ENCODE measurements at places on chromosomes 13 and 19.
A peak's percentile ranks its signal among the peaks of the same experiment; 100 is the strongest.

DNA sequence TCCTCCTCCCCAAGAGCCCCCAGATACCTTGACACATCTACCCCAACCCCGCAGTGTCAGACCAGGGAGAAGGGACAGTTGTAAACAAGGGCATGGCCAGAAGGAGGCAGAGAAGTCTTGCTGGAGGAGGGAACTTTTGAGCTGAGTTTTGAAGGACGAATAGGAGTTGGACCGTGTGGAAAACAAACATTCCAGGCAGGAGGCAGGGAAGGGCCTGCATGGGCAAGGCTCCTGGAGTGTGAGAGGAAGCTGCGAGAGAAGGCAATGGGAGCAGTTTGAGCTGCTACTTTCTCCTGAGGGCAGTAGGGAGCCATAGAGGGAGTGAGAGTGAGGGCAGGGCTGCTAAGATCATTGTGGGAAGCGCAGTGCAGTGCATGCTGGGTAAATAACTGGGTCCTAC is 23.3 kb downstream of the IL12RB1 start:
- peak; percentile 50 for DNase-seq

DNA sequence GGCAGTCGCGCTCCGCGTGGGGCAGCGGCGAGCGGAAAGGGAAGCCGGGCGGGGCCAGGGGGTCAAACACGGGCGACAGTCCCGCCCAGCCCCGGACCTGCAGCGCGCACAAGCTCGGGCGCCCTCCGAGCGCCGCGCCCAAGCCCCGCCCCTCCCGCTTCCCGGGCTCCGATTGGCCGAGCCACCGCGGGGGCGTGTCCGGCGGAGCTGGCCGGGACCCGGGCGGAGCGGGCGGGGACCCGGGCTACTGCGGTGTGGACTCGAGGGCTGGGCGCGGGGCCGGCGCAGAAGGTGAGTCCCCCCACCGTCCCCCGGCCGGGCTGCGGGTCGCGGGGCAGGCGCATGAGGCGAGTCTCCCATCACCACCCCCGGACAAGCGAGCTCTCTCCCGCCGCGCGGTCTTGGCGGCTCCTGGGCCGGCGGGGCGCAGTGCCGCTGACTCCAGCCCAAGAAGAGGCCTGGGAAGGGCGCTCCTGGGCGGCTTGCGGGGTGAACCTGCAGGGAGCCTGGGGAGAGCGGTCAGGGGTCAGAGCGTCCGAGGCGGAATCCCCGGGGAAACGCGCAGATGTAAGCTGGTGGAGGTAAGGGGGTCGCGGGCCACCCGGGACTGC is at the start of gene PLEKHF1:
Gene PLEKHF1 (plus strand): TSS at position 247 of the 611 bp plus-strand sequence. CDS start 8,379 bp downstream, outside the sequence.
- peak; percentile 84 for DNase-seq

DNA sequence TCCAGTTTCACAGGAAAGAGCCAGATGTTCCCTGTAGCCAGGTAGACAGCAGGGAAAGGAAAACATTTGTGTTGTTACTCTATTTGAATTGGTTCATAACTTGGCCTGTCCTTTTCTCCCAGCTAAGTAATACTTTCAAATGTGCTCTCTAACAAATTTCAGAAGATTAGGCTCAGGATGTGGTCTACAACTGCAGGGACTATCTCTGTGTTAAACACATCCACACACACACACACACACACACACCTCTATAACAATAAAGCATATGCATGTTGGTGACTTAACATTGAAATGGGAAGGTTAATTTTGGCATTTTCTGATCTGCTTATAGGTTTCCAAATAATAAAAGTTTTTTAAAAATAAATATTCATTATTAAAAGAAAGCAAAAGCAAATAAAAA is 316.0 kb upstream of the ARGLU1 start:
- DNase-seq, result no peak

- no peak for DNase-seq
Observed at GRCh38 chr13:111153977-111154332, 38.8 kb downstream of the ARHGEF7 start.

DNA sequence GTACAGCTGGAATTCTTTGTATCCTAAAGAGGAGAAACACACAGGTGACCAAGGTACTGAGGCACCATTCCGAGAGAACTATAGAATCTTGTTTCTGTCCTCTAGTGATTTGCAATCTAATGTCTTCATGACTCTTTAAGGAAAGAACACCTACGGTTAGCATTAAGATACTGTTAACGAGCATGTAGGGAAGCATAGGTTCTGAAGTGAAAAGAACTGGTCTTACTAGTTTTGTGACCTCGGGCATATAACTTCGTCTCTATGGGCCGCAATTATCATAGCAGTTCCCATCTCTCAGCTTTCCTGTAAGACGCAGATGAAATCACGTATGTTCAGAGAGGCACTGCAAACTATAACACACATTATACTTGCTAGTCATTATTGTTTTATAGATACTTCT is 193.0 kb upstream of the NBEA start:
- DNase-seq, result no peak

- no peak for DNase-seq
Observed at GRCh38 chr19:48990400-48990799, 2.7 kb downstream of the GYS1 start.

DNA sequence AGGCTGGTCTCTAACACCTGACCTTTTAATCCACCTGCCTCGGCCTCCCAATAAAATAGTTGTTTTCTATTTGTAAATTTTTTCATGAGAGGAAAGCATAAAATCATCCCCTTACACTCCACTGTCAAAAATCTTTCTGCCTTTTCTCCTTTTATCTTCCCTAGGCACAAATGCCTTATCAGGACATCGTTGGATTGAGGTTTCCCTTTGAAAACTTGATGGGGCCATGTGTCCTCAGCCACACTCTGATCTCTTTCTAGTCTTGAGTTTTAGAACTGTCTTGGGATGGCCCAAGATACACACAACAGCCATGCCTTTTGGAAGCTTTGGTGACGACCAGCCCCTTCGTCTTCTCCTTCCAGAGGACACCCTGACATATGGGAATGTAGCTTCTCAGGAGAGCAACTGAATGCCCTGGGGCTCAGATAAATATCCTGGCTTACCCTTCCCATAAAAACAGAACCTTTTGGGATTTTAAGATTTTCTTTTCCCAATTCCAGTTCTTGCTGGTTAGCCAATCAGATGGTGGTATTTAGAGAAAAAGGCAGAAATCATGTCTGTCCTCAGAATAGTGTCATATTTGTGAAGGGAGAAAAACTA is 112.4 kb downstream of the ZNF429 start:
- DNase-seq, result no peak

DNA sequence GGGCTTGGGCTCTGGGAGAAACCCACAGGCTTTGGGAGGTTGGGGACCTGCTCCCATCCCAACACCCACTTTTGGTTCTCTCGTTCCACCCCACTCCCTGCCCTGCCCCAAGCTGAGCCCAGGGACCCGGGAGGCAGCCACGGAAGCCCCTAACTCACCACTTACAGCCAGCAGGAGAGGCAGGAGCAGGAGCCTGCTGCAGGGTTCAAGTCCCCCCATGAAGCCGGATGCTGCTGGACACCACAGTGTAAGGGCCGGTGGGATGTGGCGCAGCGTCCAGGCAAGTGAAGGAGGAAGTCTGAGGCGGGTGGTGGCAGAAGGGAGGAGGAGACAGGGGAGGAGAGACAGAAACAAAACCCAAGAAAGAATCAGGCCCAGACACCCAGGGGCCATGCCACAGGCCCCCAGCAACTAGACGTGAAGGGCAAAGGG is at the start of gene TYROBP:
Gene TYROBP (minus strand): TSS at position 286 of the 432 bp plus-strand sequence. CDS start 67 bp downstream, at position 219.
- no peak for DNase-seq

DNA sequence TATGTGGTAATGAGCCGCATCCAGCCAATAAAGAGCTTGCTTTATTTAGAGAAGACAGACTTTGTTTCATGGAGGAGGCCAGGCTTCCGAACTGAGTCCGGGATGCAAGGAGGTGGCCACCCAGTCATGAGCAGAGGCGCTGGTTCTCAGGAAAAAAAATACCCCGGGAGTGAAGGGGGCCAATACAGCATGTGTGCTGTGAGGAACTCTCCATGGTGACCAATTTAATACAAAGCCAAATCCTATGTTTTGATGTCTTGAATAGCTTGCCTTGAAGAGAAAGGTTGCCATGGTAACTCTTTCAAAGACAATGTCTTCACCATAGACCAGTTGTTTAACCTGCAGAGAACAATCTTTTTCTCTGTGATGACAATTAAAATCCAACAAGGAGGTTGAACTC is 43.4 kb upstream of the PDCD5 start:
- DNase-seq, result no peak

DNA sequence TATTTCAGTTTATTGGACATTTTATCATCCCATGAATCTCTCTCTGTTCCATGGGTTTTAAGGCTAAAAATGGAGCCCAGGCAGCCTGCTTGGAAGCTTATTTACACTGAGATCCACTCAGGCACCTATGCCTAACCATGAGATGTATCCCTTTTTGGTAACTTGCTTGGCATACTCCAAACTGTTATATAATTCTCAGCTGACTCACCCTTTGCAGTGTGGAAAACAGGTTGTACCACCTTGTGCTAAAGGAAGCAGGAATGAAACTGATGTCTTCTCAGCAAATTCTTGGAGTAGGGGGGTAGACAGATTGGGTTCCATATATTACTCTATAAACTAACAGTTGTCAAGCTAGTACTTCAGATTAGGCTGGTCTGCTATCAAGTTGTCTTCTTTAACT is 483.6 kb downstream of the KLF5 start:
- DNase-seq, result no peak

DNA sequence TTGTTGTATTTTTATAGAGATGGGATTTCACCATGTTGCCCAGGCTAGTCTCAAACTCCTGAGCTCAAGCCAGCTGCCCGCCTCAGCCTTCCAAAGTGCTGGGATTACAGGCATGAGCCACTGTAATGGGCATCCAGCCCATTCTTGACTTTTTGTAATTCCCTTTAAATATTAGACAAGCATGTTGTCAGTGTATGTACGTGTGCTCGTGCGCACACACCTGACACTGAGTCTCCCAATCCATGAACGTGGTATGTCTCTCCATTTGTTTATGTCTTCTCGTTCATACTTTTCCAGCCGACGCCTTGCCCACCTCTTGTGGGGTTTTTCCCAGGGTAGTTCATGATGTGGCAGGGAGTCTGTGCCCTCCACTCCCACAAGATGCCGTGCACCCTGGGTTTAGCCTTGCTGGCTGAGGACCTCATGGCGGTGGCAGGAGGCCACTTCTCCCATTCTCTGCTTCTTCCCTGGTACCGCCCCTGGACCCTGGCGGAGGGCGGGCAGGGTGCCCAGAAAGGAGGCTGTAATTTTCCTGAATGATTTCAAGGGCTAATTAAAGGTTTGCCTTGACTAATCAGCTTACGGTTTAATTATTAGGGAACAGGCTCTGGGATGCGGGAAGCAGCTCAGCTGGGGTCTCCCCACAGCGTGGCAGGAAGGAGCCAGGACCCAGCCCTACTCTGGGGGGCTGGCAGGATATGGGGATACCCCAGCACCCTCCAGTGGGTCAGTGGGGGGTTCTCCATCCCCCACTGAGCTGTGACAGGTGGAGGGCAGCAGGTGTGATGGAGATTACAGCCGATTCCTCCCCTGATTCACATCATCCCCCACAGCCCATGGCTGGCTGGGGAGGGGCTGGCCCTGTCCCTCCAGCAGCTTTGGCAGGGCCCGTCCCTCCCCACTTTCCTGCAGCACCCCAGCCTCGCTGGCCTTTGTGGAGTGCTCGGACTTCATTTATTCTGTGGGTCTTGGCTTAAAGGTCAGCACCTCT is 12.9 kb downstream of the PAK4 start:
- no peak for DNase-seq

- DNase-seq, result no peak
Observed at GRCh38 chr19:16463991-16464575, 7.7 kb downstream of the EPS15L1 start.

- DNase-seq, result no peak
Observed at GRCh38 chr13:44790289-44790688, 199.0 kb downstream of the NUFIP1 start.

- no peak for DNase-seq
Observed at GRCh38 chr13:57632276-57633140, 964 bp downstream of the PCDH17 start.

DNA sequence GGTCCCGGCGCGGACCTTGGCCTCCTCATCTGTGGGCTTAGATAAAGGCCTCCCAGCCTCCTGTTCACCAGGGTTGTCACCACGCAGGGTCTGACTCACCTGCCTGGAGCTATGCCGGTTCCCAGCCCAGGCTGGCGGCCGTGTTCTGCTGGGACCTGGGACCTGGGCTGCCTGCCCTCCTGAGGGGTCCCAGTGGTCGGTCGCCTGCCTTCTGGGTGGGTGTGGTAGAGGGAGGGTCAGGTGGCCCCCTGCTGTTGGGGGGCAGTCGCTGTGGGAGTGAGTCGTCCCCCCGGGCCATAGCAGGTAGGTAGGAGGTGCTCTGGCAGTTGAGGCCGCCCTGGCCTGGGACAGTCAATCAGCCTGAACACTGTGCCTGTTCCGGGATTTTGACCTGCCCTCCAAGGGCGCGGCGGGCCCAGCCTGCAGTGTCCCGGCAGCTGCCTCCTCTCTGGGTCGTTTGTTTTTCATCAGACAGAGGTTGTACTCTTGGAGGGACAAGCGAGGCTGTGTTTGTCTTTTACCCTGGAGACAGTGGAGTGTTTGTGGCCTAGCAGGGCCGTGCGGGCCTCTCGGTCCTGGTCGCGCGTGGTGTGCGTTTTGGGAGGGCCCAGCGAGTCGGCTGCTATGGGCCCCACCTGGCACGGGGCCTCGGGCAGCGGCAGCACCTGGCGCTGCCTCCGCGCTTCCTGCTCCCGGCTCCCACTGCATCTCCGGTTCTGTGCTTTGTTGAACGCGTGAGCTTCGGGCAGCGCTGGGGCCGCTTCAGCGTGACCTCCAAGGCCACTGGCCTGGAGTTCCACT is 2.6 kb downstream of the ADAT3 start:
- DNase-seq, result no peak

- DNase-seq, result no peak
Observed at GRCh38 chr13:81539643-81540150, 1198.8 kb upstream of the SPRY2 start.

DNA sequence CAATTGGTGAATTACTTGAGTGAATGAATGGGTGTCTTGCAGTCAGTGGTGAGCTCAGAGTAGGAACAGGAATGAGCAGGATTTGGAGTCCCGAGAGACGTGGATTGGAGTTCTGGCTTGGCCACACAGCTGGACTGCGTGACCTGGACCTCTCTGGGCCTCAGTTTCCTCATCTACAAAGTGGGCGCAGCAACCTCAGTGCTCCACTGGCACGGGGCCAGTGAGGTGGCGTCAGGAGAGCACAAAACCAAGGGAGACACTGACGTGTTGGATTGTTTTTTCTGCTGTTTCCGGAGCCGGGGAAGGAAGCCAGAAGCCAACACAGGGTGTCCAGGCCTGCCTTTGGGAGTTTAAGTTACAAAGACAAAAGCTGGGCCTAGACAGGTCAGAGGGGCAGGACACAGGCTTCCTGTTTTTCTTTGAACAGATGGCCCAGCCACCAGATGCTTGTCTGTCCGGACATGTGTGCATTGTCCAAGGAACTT is 6.5 kb upstream of the DOCK6 start:
- DNase-seq, result no peak

- no peak for DNase-seq
Observed at GRCh38 chr13:76009267-76009890, 373.2 kb downstream of the LMO7 start.

- peak; percentile 26 for DNase-seq
Observed at GRCh38 chr19:31348481-31349159, 616 bp downstream of the TSHZ3 start.

DNA sequence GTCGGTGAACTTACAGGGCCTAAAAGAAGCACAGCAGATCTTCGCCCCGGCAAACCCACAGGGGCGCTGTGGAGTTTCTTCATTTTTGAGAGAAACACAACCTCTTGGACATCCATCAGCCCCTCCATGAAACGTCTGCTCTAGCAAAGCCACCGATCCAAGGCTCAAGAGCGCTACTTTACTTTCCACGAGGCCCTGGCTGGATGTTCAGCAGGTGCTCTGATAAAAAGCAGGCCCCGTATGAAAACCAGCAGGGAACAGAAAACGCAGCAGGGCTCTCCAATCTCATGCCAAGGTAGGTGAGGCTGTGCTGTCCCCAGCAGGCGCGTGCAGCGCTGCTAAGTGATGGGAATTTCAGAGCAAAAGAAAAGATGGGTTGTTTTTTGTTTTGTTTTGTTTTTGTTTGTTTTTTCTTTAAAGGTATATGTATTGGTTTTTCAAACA is 86.7 kb downstream of the IRS2 start:
- DNase-seq, result no peak

Data from activated naive CD4-positive, alpha-beta T cell treated with anti-CD3 and anti-CD28 coated beads, Interleukin-2, amount 50 U/mL, for 16 hours (primary cell).